ENCODE measurements at places on chromosomes 3 and 15. TPM values are rescaled to one million over a fixed set of nuclear protein-coding genes. Genes with fewer than 3 reads are reported as not detected.

GRCh38 chr3:129673897-129674797 lies 67.7 kb upstream of the PLXND1 start:
- DNase-seq, result no peak

DNA sequence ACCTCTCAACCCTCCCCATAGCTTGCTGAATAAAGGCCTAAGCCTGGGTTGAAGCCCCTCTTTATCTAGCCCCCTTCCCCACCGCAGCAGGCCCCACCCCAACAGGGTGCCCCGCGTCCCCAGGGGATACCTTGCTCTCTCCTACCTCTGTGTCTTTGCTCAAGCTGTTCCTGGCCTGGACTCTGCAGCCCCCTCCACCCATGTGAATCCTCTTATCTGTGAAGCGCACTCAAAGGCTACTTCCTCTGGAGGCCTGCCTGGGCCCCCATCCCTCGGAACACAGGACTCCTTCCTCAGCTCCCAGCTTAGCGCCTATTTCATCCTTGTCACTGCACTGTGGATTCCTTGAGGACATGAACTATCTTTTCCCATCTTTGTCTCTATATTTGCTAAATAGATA lies 61.4 kb upstream of the HERC1 start:
- DNase-seq, result no peak

GRCh38 chr15:62606376-62607113 lies 436.0 kb upstream of the TPM1 start:
- no peak for DNase-seq

DNA sequence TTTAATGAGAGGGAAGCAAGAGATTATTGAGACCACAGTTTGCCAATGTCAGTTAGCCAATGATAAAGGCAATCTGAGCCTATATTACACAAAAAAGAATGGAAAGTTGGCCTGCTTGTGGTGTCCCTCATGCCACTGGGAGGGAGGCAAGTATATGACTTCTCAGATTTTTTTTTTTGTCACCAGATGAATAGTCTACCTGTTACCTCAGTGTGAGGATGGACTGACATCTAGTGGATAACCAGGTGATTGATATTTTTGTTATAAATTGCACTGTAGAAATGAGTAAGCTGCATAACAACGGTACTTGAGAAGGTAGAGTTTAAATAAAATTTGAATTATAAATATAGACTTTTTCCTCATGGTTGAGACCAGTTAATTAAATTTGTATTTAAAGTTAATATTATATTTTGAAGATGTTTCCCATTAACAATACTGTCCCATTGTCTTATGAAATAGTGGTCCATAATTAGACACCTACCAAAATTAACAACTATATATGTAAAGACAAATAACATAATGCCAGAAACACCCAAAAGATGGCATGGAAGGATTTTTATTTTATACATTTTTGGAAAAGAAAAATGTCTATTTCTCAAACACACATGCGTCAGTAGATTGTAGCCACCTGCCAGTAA lies 237.8 kb upstream of the GADL1 start:
- no peak for DNase-seq

SHC4 gene
- 5.5 TPM for total RNA-seq

ZNF592 gene
- total RNA-seq, result 6.4 TPM

BTLA gene
- 0.16 TPM for total RNA-seq

MEGF11 gene
- total RNA-seq, result 0.78 TPM

DNA sequence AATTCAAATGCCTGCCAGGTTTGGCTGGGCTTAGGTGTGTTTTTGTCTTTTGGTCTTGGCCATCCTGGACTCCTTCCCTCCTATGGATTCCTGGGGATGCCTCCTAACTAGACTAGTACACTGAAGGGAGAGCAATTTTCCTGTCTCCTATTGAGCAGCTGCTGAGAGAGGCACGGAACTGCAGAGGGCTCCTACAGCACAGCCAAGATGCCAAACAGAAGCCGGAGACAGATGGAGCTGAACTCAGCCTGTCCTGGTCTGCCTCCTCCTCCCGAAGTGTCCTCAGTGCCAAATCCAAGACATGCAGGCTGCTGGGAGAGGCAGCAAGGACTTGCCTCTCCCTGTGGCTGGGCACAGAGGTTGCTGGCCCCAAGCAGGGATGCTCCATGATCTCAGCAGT lies 256.6 kb upstream of the PROK2 start:
- DNase-seq, result peak; percentile 72

GRCh38 chr3:197380786-197381185 lies 82.4 kb upstream of the DLG1 start:
- no peak for DNase-seq

STAB1 gene
- 14.8 TPM for total RNA-seq

- DNase-seq, result no peak
Observed at GRCh38 chr15:98523912-98524662, 124.3 kb upstream of the IGF1R start.

GRCh38 chr3:11734-12133 lies 184.8 kb upstream of the CHL1 start:
- DNase-seq, result no peak
